Liver (tissue), 10 donors: ENCODE measurements at places on chromosomes 2 and 18.

DNA sequence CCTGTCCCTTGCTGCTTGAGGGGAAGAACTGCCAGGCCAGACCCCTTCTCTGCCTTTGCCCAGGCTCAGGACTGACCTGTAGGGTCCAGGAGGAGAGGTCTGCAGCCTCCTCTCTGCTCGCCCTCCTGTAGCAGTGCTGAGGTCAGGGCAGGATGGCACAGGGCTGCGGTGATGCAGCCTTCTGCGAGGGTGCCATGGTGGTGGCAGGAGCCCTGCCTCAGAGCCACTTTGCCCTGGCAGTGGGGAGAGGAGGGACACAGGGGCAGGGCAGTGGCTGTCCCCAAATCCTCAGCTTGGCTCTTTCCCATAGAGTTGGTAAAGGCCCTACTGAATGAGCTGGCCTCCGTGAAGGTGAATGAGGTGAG is 884 bp downstream of the PROM2 start:
- DNase-seq: no peak

DNA sequence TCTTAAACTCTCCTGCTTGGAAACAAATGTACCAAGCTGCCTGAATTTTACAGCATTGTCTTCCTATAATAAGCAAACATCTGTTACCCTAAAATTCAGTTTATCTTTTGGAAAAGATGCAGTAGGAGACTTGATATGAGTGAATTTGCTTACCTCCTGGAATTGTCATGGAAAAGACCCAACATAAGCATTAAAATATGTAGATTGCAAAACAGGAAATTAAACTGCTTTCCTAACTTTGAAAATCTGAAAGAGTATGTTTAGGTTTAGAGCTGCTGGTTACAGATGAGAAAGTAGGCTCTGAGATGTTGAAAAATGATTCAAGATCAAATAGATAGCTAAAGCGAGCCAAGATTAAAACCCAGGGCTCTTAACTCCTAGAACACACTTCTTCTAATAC is 316.5 kb downstream of the SOX11 start:
- DNase-seq: no peak

GRCh38 chr2:234691968-234692955 is 195.4 kb upstream of the ARL4C start:
- DNase-seq: no peak

DNA sequence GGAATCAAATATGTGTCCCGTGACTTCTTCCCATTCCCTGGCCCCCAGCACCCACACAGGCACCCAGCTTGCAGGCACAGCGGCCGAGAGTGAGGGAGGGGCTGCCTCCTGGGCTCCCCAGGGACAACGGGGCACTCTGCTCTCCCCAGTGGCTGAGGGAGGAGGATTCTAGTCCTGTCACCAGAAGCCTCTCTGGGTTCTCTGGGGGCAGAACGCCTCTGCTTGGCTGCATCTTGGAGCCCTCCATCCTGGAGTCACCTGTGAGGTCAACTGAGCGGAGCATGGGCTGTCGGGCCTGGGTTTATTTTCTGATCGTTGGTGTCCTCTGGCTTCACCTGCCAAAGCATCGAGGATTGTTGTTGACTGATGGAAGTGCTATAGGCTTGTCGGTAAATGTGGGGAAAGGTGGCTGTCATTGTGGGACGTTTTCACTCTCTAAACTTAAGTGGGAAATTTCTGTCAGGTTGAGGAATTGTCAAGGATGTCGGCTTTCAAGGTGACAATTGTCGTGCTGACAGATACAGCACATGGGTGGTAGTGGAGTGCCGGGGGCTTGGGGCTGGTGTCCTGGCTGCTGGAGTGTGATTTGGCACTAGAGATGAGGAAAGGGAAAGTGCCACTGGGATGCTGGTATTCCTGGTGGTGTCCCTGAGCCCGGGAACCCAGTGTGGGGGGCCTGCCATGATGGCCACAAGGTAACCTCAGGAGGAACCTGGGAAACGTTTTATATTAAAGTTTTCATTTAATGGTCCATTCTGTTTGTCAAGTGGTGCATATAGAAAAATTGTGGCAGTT is 13.6 kb downstream of the SH3RF3 start:
- DNase-seq: no peak

GRCh38 chr18:31617031-31617717 is 25.5 kb downstream of the TTR start:
- DNase-seq: no peak

GRCh38 chr2:168626096-168626495 is 170.0 kb downstream of the CERS6 start:
- DNase-seq: no peak

- no peak for DNase-seq
Measured at GRCh38 chr2:239756031-239756789, 268.9 kb downstream of the NDUFA10 start.

DNA sequence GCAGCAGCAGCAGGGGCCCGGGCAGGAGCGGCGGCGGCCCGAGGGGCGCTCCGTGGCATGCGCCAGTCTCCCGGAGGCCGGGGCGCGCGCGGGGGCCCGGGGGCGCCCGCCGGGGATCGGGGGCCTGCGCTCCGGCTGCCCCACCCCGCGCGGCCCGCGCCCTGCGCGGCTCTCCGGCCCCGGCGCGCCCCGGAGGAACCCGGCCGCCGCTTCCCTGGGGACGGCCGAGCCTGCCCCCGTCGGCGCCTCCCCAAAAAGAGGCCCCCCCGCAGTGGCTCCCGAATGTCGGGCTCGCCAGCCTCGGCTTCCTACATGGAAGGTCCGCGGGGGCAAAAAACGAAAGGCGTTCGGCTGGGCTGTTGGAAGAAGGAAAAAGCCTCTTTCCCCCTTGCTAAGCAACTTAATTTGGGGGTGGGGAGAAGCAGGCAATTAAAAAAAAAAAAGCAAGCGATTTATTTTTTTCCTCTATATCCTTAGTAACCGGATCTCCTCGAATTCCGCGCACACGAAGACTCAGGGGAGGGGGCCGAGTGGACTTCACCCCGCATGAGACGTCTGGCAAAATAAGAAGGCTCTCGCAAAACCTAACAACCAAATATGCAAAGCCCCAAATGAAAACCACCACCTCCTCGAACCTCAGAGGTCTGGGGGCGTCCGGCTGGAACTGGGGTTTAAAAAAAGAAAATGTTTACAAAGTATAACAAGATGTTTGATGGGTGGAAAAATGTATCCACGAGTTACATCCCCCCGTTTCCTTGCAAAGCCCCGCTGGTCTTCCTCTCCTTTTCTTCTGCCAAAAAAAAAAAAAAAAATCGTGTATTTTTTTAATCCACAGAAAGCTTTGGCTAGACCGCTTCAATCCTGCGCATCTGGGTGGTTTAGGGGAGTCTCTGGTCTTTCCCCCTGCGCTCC is at the start of gene SMAD7:
Gene SMAD7 (minus strand): TSS at position 430 of the 912 bp plus-strand sequence. CDS start 541 bp downstream, outside the sequence.
- DNase-seq: no peak

DNA sequence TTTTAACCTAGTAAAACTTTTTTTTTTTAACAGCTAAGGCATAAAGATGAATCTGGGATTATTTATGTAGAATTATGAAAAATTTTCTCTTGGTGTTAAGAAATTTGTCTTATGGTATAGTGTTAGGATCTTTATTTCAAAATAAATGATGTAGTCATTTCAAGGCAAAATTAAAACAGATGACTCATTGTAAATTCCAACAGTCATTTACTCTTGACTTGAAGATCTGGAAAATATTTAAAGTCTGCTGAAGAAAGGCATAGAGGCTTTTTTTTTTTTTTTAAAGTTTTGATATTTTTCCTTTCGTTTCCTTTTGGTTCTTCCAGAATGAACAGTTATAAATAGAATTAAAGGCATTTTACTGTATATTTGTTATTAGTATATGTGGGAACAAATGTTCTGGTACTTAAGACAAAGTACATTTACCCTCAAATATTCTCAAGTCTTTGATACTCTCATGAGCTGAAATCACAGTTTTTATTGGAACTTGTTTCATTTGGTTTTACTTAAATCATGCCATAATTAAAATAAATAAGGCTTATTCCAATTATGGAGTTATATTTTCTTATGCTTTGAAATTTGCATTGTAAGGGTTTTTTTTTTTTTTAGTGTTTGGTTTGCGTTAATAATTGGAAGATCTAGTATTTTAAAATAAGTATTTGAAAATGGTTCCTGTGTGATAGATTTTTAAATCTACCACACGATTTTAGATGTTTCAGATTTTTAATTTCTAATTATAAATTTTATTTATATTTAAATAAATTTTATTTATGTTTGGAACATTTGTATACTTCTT is 29.9 kb downstream of the GLS start:
- no peak for DNase-seq

DNA sequence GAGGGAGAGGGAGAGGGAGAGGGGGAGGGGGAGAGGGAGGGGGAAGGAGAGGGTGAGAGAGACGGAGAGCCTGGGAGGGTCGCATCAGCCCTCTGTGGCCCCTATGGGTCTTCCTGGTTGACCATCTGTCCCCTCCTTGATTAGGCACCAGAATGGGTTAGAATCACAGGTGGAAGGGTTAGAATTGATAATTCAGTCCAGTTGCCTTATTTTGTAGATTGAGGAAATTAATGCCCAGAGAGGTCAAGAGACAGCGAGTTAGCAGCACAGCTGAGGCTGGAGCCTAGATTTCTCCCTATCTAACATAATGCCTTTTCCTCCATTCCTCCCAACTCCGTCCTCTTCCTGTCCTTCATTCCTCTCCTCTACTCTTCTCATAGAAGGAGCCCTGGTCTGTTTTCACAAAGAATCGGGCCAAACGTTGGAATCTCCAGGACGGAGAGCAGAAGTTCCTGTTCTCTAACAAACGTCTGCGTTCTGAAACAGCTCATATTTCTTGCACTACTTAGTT is 338 bp upstream of the THUMPD2 start:
- DNase-seq: no peak

DNA sequence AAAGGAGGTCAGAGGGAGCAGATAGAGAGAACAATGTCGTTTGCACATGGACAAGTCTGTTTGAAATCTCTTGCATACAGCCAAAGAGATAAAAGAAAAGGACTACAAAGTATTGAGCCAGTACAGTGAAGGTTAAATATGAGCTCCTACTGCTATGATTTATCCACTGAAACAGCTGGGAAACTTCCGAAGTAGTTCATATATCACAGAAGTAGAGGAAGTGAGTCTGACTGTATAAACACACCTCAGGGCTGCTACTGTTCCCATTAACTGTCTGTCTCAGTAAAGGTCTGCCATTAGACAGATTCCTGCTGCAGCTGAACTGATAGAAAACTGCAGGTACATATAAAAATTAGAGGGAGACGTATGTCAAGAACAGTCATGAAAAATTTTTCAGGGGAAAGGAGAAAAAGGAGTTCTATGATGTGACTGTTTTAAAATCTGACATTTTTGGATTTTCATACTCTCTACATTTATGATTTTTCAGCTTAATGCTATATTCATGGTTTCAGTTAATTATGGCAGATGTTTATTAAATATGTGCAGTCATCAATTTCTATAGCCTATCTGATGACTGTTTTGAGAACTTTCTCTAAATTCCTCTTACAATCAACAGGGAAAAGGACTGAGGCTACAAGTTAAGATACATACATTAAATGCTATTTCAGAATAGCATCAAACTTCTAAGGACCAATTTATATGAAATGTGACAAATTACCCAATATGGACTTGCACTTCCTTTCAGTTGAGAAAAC is 364.7 kb downstream of the ERBB4 start:
- no peak for DNase-seq
